ENCODE measurements at places on chromosomes 11 and 22.

GRCh38 chr11:68289456-68289855 lies 17.7 kb upstream of the C11orf24 start:
- no peak for DNase-seq

DNA sequence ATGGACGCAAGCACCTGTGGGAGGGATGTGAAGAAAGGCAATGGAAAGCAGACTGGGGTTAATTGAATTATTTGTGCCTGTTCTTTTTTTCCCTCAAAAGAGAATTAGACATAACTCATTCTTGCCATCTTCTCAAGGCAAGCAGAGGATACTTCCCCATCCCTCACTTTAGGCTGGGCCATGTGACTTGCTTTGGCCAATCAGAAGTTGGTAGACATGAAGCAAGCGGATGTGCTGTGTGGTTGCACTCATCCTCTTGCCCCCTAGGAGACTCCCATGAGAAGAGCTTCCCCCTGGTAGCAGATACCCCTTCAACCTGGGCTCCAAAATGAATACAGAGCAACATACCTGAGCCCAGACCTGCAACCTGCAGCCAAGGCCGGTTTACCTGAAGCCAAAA lies 124.4 kb upstream of the ZC3H12C start:
- DNase-seq = no peak

DNA sequence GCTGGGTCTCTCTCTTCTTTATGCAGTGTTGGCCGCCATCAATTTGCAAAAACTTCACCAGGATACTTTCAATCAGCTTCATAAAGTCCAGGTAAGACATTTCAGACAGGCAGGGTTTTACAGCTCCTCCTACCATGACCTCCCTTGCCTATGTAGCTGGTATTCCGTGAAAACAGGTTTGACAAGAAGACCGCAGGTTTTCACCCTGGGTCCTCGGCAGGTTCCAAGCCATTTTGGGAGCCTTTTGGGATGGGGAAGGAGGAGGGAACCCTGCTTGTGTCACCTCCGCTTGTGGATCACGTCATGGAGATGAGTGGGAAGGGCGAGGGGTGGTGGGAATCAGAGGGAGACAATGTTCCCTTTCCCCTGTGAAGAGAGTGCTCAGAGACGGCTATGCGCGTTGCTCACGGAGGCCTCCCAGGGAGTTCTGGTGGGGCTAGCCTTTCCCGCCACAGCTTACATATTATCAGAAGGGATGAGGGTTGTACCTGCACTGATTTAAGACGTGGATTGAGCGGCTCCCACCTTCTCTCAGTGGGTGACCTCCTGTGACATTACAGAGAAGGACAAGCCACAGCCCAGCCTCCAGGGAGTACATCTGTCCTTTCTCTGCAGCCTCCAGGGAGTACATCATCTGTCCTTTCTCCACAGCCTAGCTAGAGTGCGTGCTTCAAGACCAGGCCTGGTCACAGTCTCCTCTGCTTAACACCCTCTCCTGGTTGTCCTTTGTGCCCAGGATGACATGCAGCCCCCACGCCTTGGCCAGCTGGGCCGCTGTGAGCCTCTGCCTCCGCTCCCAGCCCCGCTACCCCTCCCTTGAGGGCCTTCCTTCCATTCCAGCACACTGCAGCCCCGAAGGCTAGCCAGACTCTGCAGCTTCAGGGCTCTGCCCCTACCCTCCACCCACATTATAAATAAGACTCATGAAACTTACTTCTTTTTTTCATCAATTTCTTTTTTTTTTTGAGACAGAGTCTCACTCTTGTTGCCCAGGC lies 17.2 kb downstream of the GLB1L3 start:
- DNase-seq = no peak

DNA sequence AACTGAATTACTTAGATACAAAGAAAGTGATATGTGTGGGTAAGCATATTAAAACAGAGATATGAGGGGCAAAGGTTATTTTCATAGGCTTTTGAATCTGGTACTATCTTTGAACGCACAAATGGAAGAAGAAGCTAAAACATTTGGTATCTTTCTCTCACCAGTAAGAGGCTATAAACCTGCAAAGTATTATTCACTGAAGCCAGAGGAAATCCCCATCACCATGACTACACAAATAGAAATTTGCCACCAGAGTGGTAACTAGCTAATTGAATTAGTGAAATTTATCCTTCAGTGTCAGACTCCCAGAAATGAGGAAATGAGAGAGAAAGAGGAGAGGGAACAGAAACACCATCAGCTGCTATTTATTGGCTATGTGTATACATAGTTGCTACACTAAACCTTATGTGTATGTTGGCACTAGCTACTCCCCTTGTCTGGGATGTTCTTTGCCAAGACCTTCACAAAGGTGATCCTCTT lies 503.4 kb downstream of the DLG2 start:
- no peak for DNase-seq

- DNase-seq = no peak
These were observed 926 bp downstream of the PRR5L start for GRCh38 chr11:36296884-36297543.

DNA sequence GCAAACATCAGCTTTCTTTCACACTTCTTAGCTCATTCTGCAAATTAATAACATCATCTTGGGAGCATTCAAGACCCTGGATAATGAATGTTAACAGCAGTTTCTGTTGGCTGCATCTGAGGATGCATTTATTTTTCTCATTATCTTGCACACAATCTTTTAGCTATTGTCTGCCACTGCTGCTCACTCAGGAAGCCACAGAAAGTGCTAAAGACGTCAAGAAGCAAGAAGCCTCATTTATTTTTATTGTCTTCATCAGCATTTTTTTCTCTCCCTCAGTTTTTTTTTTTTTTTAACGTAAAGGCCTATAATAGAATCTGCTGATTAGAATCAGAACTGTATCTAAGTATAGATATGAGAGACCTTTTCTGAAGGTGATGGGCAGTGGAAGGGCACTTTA lies 1339.4 kb downstream of the FAM181B start:
- DNase-seq = no peak

DNA sequence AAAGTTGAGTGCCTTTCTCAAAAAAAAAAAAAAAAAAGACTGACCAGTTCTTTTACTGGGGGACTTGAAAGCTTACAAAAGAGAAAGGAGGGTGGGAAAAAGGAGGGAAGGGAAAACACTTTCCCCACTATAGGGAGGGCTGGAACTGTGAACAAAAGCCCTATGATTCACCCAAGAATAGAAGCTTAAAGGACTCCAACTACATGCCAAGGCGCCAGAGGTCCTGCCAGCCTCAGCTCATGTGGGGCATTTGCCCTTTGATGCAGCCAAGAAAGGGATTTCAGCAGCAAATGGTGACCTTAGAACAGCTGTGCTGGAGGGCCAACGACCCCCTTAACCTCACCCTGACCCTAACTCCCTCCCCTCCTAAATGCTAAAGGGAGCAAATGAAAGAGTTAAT lies 160.0 kb downstream of the NTM start:
- DNase-seq = no peak

GRCh38 chr11:119886667-119887230 lies 157.7 kb upstream of the NECTIN1 start:
- no peak for DNase-seq

DNA sequence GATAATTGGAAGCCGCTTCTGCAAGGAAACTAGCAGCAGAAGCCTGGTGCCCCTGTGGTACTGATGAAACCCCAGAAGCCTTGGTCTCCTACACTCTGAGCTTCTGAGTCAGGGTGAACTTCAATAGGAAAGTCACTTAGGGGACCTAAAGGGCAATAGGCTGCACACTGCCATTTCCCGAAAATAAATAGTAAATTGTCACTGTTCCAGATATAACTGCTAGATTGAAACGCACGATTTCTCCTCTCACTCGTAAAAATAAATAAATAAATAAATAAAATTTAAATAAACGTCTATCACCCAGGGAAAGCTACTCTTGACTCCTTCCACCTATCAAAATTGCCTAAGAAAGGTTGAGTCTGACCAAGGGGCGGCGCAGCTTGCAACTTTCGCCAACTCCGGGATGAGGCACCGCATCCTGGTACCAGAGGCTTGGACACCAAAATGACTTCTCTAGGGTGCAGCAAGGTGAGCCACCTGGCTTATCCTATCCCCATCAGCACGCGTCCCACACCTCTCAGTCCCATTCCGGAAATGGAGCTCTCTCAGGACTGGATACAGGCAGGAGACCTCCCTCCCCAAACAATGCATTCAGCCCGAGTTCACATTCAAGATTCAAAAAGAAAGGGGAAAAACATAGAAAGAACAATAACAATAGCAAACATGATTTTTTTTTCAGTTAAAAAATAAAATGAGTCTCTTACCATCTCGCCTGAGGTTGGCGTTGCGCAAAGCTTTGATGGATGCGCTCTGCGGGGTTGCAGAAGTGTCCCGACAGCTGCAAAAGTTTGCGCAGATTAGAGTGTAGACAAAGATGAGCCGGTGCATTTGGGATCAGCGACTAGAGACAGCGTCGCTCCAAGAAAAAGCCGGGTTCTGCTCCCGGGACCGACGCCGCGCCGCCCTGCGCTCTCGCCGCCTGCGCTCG lies 583 bp downstream of the PDGFD start:
- DNase-seq = no peak

GRCh38 chr11:65616575-65617001 lies 1.0 kb downstream of the PCNX3 start:
- DNase-seq = no peak

DNA sequence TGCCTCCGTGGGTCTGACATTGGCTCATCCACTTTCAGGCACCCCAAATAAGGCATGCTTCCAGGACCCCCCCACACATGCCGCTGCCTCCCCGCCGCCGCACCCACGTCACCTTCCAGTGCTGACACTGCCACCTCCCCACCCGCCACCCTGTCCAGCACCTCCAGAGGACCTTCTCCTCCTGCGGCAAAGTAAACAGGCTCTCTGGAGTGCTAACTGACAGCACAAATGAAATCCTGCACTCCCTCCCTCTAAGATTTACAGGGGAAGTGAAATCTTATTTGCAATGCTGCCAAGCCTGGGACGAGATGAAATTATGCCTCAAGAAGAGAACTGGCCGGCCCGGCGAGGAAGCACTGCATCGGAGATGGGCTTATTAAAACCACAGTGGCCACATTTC lies 35.3 kb downstream of the MACROD1 start:
- DNase-seq = no peak

DNA sequence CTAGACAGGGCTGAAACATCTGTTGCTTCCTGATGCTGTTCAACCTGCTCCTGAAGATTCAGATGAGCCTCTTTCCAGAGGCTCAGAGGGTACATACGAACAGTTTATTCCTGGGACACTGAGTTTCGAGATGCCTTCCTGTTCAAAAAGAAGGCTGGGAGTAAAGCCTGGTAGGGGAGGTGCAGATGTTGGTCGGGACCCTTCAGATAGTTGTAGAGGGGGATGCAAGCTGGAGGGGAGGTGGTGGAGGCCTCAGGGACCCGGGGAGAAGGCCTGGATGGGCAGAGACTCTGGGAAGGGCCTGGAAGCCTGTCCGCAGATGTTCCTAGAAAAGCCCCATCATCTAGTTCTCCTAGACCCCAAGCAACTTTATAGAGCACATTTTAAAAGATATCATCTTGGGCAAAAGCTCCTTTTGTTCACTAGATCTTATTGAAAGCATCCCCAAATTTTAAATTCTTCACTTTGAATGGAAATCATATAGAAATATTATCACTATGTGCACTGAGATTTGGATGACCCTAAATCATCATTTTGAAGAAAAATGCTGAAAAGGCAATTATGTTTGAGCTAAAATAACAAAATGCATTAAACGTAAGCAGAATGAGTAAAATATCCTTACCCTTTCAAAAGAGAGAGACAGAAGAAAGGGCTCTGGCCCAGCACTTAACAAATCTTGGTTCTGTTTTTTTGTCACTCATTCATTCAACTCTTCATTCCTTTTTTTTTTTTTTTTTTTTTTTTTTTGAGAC lies 41.2 kb downstream of the RTL6 start:
- DNase-seq = no peak

DNA sequence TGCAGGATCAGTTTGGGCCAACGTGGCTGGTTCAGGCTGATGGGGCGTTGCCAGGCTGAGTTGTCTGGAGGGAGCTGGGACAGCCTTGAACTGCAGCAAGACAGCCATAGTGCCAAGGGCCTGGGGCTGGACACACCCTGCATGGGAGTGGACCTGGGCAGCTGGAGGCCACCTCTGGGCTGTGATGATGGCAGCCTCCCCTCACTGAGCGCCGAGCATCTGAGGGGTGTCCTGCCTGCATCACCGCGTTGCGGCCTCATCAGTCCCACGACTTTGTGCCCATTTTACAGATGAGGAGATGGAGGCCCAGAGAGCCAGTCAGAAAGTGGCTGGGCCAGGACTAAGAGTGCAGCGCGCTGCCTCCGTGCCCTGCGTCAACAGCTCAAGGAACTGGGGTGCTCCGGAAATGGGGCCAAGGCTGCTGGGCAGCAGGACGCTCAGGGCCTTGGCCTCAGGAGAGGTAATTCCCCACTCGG lies 590 bp upstream of the TSPO start:
- DNase-seq = no peak

GRCh38 chr11:15148169-15148568 lies 33.4 kb downstream of the INSC start:
- DNase-seq = no peak

All from naive thymus-derived CD8-positive, alpha-beta T cell (primary cell).